Stimulated activated CD4-positive, alpha-beta T cell treated with anti-CD3 and anti-CD28 coated beads, Interleukin-1b, Interleukin-23, amount 100 ng/mL, for 1 hour (primary cell): ENCODE measurements at places on chromosomes 6 and 20.

GRCh38 chr6:49633541-49633940, 3.1 kb downstream of the RHAG start:
- DNase-seq = no peak

DNA sequence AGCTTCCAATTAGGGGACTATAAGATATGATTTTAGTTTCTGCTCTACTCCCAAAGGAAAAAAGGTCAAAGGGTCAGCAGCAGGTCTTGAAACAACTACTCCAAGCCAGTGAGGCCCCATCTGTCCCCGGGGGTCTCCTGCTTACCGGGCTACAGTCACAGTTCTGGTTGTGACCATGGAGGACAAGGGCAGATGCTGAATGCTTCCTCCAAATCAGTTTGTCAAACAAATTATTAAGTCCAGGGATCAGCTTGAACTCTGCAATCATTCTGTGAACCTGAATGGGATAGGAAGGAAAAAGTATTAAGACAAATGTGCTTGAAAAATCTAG, 60.2 kb downstream of the MYH7B start:
- DNase-seq = no peak

GRCh38 chr6:99282479-99283062, 66.9 kb downstream of the FAXC start:
- no peak for DNase-seq

DNA sequence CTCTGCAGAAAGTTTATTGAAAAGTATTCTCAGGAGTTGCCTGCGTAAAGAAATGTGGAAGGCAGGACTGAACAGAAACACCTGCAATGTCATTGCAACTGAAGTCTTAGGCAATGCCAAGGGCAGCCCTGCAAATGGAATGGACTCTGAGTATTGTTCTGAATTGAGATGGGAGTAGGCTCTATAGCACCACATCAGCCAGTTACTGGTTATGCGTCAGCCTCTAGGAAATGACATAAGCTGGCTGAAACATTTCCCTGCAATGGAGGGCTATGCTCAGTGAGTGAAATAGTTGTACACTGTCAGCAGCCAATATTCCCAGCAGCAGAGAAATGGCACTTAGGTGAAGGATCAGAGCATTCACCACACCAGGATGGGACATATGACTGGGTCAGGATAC, 13.8 kb upstream of the GJE1 start:
- DNase-seq = no peak

DNA sequence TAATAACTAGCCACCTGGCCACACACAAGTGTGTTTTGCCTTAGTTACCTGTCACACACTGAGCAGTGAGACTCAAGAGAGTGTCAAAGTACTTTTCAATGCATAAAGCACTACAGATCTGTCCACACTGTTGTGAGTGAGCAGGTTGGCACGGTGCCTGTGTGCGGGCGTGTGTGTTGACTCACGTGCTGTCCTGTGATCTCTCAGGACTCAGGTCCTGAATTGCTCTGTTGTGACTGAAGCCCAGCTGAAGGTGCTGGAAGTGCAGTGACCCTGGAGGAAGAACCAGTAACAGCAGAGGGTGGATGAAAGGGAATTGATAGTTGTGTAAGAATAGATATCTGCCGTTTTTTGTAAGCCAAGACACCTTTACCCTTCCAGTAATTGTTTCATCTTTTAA, 18.3 kb downstream of the SLC16A10 start:
- DNase-seq = no peak

GRCh38 chr6:110250838-110251237, 70.6 kb downstream of the CDC40 start:
- no peak for DNase-seq

DNA sequence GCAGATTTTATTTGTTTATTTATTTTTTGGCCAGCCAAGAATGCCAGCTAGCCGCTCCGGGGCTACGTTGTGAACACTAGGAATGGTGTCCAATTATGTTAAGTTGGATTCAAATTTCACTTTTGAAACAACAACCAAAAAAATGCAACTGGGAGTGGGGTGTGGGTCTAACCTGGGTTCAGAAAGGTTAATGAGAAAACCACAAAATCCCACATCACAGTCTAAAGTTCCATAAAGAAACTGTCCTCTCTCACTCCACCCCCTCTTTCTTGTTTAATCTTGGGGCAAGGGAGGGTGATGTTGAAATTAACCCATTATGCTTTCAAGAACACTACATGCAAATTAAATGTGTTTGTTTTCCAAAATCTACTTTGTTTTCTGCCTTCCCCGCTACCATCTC, 77.2 kb downstream of the LINC00237 start:
- no peak for DNase-seq

DNA sequence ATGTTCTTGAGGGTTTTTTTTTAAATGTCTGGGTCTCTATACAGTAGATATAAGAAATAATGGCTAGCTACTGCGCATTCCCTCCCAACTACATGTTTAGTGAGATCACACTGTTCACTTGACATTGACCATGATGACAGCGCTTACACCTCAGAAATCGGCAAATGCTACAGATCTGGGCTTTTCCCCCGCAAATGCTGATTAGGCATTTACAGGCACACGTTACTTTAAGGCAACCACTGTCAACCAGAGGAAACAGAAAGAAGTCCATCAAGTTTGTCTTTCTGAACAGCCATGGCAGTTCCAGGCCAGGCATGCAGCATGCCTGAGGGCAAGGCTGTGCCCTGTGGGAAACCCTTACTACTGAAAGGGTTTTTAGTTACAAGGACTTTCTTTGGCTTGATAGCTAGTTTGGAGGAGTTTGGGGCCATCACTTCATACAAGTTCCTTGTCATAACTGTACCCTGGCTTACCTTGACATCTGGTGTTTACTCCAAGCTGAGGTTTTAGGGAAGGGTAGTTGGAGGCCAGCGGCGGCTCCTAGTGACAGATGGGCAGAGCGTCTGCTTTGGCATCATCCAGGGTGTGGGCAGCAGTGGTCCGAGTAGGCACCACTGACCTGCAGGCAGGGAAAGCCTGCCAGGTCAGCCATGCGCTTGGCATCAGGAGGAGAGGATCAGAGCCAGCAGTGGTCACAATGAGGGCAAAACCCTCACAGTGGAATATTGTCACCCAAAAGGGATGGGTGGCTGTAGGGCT, 43.0 kb downstream of the CFAP61 start:
- DNase-seq = no peak

DNA sequence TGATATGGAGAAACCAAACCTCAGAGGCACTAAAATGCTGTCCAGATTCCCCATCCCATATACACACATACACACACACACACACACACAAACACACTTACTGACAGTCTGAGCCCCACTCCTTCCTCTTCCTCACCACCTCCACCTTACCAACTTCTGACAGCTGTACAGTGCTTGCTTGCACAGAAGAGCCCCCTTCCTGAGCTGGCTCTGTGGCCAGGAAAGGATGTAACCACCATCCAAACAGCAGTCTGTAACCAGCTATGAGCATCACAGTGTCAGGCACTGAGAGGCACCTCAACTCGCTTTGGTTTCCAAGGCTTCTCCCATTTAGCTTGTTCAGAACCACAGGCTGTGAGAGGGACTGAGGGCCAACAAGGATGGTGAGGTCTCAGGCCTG, 5.9 kb upstream of the C6orf136 start:
- DNase-seq = no peak

- DNase-seq = no peak
These were observed 481.6 kb downstream of the PRKN start for GRCh38 chr6:162245830-162246420.

- no peak for DNase-seq
These were observed 162.9 kb upstream of the SASH1 start for GRCh38 chr6:148179786-148180185.

DNA sequence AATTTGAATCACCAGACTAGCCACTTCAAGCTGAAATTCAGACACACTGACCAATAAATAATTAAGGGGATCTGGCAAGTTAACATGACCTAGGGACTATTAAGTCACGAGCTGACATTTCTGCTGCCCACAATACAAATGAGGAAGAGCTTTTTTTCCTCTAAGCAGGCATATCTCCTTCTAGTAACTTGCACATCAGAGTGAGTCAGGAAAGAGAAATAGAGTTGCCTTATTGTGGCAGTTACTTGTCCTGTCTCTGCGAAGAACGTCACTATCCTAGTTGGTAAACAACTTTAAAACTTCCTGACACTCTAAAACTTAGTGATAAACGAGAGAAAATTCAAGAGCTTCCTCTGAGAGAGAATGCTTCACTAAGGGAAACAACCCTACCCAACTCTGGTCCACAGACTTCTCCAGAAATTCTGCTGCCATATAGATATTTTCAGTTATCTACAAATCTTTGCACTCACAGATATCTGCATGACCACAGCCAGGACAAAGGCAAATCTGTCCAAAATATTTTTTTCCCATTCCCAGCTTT, 4.2 kb downstream of the PLA2G7 start:
- no peak for DNase-seq

GRCh38 chr20:45948742-45949541, 14.5 kb downstream of the PCIF1 start:
- DNase-seq = no peak

GRCh38 chr6:37362101-37362828, 8.5 kb downstream of the RNF8 start:
- no peak for DNase-seq

- no peak for DNase-seq
These were observed 8.9 kb downstream of the DSP start for GRCh38 chr6:7550433-7550801.

DNA sequence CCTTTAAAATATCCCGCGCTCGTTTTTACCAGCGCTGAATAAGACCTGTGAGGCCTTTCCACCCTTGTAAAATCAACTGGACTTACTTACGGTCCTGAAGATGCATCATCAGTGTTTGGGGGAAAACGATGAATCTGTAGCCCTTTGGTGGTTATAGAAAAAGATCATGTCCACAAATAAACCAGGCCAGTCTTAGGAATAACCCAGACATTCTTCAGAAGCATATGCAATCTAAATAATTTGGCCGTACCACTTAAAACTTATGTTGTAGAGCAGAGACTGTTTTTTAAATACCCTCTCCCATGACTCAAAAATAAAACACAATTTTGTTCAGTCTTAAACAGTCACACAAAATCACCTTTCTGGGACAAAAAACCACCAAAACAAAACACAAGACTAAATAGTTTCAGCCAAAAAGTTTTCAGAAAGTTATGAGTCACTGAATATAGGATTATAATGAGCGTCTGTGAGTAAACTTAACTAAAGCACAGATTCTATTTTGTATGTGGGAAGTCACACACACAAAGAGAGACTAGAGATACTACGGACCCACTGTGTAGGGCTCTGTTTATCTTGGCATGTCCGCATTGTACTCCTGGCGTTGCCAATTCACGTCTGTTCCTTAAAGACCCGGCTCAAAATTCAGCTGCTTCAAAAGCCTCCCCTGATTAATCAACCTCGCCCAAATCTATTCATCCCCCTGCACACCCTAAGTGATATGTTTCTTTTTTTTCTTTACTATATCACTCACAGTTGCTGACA, 26.5 kb upstream of the SMOC2 start:
- DNase-seq = no peak

- DNase-seq = no peak
These were observed 44.8 kb downstream of the ITPR3 start for GRCh38 chr6:33665957-33666356.

DNA sequence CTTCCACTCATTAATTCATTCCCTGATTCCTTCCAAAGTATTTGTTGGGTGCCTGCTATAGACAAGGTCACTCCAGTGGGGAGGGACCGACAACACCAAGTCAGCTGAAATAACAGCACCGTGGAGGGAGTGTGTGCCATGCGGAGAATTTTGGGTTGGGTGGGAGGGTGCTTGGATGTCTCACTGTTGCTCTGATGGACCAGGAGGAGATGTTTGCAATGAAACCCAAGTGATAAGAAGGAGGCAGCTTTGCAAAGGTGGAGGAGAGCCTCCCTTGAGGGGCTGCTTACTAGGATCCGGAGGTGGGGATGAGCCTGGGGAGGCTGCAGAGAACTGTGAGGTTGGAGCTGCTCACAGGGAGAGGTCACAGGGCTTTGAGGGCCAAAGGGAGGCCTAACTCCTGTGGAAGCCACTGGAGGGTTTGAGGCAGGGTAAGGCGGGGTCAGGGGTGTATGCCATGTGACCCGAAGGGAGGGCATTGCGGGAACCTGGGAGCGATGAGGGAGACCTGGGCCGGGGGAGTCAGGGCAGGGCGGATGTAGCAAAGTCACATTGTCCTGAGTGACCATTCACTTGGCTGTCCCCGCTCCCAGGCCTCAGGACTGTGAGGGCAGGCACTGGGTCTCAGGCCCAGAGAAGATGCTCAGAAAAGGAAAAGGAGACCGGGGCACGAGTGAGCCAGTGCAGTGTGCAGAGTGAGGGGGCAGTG, 124.5 kb downstream of the PHACTR3 start:
- no peak for DNase-seq

DNA sequence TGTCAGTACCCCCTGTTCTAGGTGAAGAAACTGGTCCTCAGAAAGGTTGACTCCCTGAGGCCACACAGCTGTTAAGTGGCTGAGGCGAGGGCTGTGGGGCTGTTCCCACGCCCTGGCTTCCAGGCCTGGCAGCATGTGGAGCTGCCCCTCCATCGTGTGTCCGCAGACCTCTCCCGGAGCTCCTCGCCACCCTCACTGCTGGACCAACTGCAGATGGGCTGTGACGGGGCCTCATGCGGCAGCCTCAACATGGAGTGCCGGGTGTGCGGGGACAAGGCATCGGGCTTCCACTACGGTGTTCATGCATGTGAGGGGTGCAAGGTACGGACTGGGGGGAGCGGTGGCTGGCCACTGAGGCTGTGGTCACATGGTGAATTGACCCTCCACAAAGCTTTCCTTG, 32.2 kb upstream of the FANCE start:
- no peak for DNase-seq

DNA sequence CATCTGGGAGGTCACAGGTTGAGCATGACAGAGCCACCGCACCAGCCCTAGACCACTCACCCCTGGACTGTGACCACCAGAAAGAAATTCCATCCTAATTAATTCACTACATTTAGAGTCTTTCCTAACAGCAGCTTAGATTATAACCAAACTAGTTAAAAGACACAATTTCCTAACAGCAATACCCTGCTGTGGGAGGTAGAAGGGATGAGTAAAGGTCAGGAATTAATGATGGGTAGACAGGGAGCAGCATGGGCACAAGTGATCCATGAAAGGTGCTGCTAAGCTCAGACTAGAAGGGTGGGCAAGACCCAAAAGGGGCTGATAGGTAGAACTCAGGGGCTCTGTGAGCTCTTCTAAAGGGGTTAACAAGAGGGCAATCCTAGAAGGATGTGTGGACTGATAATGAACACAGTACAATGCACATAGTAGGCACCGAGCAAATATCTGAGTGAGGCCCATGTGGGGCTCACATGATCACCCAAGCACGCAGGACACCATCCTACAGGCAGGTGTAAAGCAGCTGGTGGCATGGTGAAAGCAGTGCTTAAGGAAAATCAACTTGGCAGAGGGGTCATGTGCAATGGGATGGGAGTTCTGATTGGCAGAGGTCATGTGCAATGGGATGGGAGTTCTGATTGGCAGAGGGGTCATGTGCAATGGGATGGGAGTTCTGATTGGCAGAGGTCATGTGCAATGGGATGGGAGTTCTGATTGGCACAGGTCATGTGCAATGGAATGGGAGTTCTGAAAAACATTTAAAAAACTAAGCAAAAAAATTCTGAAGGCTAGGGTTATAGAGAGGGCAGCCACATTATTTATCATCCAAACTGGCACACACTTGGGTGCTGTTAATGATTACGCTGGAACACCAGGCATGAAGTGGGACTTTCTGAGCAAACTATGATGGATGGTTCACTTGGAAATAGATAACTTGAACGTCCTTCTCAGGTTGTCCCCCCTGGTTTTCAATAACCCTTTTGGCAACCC, 188.2 kb upstream of the FOXQ1 start:
- no peak for DNase-seq
